Putamen (tissue), 1 donor: ENCODE measurements at places on chromosomes 7 and 10.

GRCh38 chr10:89861584-89862301, 160.4 kb downstream of the KIF20B start:
- DNase-seq = peak; percentile 12

DNA sequence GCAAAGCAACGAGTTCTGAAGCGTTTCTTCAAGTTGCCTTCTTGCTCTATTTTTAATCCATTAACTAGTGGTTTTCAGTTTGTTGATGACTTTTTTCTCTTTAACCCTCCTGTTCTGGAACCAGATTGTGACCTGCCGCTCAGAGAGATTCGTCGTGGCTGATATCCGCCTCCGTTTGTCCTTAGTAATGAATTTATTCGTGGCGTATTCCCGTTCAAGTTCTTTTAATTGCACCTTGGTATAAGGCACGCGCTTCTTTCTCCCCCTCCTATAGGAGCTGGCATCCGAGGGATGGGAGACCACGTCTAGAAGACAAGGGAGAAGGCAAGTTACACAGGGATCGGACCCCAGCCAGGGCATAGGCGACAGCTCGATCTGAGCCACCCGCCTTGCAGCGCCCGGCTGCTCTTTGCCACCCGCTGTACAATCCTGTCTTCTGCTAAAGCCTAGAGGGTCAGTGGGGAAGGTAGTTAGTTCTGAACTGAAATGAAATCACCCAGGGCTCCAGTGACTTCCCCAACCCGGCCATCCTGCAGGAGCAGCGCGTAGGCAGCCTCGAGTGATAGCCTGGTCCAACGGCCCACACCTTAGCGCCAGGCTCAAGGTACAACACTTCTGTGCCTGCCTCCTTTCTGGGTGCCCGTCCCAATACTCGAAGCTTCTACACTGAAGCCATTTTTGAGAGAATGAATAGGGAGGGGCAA, 1.6 kb downstream of the HOXA13 start:
- DNase-seq = no peak

- no peak for DNase-seq
Observed at GRCh38 chr10:45447416-45447815, 73.4 kb downstream of the ALOX5 start.

DNA sequence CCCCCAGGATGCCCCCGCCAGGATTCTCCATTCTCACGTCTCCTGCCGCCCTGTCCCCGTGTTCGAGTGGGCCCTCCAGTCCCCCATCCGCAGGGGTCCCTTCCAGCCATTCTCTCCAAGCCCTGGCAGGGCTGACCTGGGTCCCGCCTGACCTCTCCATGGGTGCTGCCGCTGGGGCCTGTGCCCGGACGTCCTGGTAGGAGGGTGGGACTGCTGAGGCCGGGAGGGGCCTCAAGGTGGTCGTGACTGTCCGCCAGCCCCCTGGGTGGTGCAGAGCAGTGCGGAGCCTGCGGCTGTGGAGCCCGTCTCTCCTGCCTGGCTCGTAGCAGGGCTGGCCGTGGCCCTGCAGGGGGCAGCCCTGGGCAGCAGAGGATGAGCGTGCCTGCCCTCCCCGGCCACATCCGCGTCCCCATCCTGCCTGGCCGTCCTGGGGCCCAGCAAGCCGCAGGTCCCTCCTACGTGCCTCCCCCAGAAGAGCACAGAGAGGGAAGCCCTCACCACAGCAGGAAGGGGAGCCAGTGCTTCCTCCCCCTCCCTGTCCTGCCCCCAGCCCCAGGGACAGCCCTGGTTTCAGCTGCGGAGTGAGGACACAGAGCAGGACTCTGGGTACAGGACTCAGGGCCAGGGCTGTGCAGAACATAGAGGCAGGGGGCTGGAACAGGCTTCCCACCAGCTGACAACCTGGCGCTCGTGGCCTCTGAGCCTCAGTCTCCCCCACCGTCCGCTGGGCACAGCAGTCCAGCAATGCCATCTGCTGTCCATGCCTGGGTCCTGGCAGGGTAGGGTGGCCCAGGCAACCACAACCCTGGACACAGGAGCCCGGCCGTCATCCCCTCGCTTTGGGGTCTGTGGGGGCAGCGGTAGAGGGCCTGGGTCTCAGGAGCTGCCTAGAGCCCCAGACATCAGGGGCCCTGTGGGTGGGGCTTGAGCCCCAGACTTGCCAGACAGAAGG, 1.5 kb upstream of the GRIFIN start:
- DNase-seq = peak; percentile 20

- DNase-seq = no peak
Observed at GRCh38 chr7:129187681-129188371, 607 bp upstream of the SMO start.

DNA sequence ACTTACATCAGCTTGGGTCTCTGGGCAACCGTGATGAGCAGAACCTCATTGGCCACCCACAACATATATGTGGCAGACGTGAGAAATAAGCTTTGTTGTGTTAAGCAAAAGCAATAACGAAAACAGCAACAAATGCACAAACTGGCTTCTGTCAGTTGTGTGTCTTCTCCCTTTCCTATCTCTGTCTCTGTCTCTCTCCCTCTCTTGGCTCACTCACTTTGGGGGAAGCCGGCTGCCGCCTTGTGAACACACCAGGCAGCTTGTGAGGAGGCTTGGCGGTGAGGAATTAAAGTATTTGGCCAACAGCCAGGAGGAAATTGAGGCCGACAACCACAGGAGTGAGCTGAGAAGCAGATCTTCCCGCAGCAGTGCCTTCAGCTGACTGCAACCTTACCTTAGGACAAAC, 21.9 kb upstream of the CDCA7L start:
- no peak for DNase-seq

GRCh38 chr7:43905209-43905946, 1.0 kb downstream of the URGCP start:
- DNase-seq = no peak

GRCh38 chr7:105934572-105935185, 28.4 kb upstream of the CDHR3 start:
- no peak for DNase-seq

GRCh38 chr10:49349390-49349789, 46.5 kb downstream of the DRGX start:
- no peak for DNase-seq
